ENCODE measurements at places on chromosomes 2 and 18. TPM values are rescaled to one million over a fixed set of nuclear protein-coding genes. Genes with fewer than 3 reads are reported as not detected.

COMMD1 gene
- polyA plus RNA-seq: 50.5 TPM

- DNase-seq: no peak
Measured at GRCh38 chr2:223095207-223095606, 43.2 kb downstream of the KCNE4 start.

DNA sequence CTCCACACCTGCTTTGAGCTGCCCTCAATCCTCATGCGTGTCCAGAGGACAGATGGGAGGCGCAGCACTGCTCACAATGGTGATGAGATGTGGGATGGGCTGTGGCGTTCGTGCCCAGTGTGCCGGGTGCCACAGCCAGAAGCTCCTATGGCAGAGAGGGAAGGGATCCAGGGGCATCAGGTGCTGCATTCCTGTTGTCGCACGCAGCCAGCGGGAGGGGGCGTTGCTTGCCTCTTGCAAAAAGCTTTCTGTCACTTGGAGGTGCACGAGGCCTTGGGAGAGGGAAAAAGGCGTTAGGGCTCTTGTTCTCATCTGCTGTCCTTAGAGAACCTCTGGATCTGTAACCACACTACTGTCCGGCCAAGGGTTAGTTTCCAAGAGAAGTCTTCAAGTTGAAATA lies 29.2 kb upstream of the ALLC start:
- no peak for DNase-seq

DNA sequence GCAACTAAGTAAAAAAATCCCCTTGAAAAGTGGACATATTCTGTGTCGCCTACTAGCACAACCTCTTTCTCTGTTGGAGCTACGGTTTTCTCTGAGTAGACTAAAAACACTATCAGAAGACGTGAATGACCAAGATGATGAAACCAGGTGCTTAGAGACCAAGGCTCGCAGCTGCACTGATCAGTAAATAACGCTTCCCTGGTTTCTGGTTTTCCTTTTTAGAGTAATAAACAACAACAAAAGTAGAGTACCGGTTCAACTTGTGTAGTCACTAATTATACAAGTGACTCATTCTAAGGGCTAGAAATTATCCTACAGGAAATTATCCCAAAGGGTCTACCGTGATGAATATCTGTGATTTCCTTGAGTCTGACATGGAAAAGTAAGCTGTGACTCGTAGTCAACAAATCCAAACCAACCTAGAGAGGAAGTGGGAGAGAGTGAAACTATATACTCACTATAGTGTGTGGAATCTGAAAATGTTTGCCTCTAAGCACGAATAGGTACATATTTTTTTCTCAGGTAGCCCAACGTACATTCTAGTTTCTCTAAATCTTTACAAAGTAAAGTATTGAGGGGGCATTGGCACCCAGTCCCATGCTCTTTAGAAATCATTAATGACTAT lies 17.8 kb downstream of the RASGRP3 start:
- DNase-seq: no peak

MYL12B gene
- polyA plus RNA-seq: 1,016 TPM

MOCOS gene
- 12.5 TPM for polyA plus RNA-seq

- no peak for DNase-seq
Measured at GRCh38 chr2:65281627-65282351, 54.2 kb downstream of the ACTR2 start.

GRCh38 chr2:188272121-188272520 lies 19.6 kb upstream of the GULP1 start:
- no peak for DNase-seq

DNA sequence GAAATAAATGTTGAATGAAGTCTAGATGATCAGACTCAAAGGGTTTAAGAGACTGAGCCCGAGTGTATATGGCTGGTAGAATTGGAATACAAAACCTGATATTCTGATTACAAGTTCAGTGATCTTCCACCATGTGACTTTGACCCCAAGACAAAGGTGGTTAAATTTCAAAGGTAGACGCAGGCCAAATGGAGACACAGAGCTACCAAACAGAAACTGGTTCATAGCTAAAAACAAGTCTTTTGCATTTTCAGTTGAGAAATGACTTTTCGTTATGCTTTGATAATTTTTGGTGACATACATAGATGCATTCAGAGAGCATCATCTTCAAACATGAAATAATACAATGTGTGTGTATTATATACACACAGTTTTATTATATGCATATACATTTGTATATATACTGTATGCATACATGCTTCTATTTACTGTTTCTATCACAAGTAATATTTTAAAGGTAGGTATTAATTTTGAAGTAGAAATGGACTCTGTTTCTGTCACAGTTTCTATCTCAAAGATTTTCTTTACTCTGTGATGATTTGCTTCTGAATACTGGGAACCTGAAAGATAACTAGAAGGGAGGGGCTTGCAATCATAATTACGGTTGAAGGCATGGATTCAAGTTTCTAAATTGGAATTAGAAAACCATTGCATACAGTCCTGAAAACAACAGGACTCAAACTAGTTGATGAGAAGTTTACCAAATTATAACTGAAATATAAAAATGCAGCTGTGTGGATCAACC lies 142.3 kb downstream of the ABCA12 start:
- DNase-seq: no peak

AQP12A gene
- not detected for polyA plus RNA-seq

HRH4 gene
- 0.05 TPM for polyA plus RNA-seq

TXNDC2 gene
- polyA plus RNA-seq: 0.20 TPM

DNA sequence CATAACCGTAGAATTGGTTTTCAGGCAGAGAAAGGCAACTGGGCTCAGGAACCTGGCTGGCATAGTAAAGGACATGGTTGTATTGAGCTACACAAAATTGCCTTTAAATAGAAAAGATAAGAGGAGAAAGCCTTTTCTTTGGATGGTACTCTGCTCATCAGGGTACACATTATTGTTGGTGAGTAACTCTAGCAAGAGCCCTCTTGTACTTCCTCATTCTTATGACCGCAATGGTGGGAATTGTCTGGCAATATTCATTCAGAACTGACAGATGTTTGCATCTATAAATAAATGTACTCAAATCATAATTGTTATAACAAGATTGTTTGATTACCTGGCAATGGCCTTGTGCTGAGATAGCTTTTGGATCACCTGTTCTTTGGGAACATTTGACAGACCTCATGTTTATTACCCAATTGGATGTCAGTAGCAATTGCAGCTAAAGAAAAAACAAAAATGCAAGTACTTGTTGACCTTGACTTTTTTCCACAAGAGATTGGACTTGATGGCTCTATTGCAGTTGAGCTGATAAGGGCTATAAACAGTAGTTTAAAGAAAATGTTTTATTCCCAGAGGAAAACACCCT lies 43.9 kb downstream of the MEIS1 start:
- no peak for DNase-seq

BMP10 gene
- polyA plus RNA-seq: not detected

GRCh38 chr2:86042256-86043168 lies 63.2 kb downstream of the POLR1A start:
- no peak for DNase-seq

CHPF gene
- 65.0 TPM for polyA plus RNA-seq

Data from BJ (cell line).